Activated T-helper 2 cell treated with anti-CD3 and anti-CD28 coated beads, Interferon-gamma antibody, Interleukin-2, Interleukin-4, amounts not matched to agents 10 μg/mL and 5 μg/mL and 100 μg/mL, durations not matched to agents 14 hours and 24 hours and 36 hours (primary cell): ENCODE measurements at places on chromosomes 5 and 9.

GRCh38 chr9:72280913-72281500 is 84.0 kb downstream of the ZFAND5 start:
- H3K27me3 ChIP-seq, result no peaks in the 10 kb centered on the region
- DNase-seq, result peak; percentile 46
- H3K4me1 ChIP-seq, result no peaks in the 10 kb centered on the region

DNA sequence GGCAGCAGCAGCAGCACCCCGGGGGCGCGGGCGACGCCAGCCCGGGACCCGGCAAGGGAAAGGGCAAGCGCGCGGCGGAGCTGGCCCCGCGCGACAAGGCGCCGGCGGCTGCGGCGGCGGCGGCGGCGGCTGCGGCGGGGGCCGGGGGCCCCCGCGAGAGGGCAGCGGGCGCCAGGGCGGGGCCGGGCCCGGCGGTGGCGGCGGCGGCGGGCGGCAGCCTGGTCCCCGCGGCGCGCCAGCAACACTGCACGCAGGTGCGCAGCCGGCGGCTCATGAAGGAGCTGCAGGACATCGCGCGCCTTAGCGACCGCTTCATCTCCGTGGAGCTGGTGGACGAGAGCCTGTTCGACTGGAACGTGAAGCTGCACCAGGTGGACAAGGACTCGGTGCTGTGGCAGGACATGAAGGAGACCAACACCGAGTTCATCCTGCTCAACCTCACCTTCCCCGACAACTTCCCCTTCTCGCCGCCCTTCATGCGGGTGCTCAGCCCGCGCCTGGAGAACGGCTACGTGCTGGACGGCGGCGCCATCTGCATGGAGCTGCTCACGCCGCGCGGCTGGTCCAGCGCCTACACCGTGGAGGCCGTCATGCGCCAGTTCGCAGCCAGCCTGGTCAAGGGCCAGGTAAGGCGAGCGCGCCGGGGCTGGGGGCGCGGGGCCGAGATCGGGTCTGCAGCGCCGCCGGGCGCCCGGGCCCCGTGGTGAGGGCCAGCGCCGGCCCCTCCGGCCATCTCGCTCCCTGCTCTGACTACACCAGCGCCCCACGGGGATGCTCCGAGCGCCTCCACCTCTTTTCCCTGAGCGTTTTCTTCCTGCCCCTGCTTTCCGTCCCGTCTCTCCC is at the start of gene UBE2QL1:
Gene UBE2QL1 (plus strand): TSS at position 238 of the 843 bp plus-strand sequence. CDS start 35 bp downstream, at position 273.
- H3K4me1 ChIP-seq, result peaks cover 2% of the 10 kb centered on the region
- H3K27me3 ChIP-seq, result peaks cover 45% of the 10 kb centered on the region

DNA sequence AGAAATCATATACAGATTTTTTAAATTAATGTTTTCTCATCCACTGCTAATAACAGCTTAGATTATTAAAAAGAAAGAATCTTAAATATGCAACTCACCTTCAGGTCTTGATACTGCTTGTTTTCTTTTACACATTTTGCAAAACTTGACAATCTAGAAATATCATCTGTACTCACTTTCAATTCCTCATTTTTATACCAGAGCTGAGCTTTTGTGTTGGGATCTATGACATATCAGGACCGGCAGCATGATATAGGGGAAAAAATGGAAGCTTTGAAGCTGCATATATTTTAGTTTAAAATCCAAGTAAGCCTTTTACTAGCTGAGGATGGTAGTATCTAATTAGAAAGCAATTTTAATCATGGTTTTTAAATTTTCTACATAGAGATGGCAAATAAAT is 75.7 kb upstream of the SMARCA2 start:
- H3K4me3 ChIP-seq, result no peak overlapping the region
- no peaks in the 10 kb centered on the region for H3K36me3 ChIP-seq
- DNase-seq, result no peak
- peaks cover 5% of the 10 kb centered on the region for H3K27me3 ChIP-seq
- H3K4me1 ChIP-seq, result no peaks in the 10 kb centered on the region
- no peak overlapping the region for H3K27ac ChIP-seq

DNA sequence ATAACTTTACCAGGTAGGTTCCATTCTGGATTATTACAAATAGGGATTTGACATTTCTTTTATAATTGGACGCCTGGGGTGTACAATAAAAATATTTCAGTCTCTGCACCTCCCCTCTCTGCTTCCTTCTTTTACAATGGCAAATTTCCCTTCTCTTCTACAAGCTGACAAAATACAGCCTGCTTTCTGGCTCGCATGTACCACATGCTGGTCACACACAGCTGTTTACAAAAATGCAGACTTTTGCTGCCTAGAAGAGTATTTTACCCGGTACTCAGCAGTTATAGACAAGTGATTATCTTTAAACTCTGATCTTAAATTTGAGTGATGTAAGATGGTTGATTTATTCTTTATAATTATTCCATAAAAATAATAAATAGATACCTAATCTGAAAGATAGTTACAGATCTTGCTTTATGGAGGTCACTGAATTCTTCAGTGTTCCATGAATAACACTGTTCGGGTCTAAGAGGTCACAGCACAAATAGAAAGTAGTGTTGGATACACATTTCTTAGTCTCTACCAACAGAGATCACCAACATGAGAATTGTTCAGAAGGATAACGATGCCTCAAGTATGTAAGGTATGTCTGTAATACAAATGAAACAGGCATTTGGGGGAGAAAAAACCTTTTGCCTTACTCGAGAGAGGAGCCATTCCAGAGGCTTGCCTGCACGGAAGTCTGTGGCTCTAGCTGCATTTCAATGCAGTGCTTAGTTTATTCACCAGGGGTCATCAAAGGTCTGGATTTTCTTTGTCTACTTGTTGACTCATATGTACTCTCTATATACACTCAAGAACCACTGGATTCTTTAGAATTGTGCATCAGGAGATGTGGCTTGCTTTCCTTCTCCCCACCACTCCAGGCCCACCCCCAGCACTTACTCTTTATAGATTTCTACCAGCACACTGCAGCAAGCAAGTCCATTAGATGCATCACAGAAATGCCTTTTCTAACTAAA is 206.6 kb upstream of the RFX3 start:
- no peaks in the 10 kb centered on the region for H3K27me3 ChIP-seq
- H3K36me3 ChIP-seq, result no peaks in the 10 kb centered on the region
- H3K27ac ChIP-seq, result peak overlapping the region; percentile 49
- peak overlapping the region; percentile 20 for H3K4me3 ChIP-seq

DNA sequence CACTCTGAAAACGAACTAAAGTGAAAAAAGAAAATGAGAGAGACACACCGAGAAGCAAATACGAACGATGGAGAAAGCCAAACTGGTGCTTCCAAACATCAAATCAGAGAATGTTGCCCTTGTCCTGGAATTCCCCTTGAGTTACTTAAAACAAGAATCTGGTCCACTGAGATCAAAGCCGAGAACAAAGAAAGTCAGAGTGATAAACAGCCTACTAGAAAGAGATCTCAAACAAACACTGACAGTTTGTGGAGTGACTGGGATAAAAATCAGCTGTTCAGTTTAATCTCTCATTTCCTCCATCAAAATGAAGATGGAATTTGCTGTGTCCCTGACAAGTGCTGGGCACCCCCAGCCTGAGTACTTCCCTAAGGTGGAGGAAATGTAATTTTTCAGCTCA is 582.6 kb downstream of the NR2F1-AS1 start:
- no peaks in the 10 kb centered on the region for H3K36me3 ChIP-seq
- no peak overlapping the region for H3K27ac ChIP-seq
- DNase-seq, result no peak
- no peaks in the 10 kb centered on the region for H3K4me1 ChIP-seq
- no peak overlapping the region for H3K4me3 ChIP-seq

DNA sequence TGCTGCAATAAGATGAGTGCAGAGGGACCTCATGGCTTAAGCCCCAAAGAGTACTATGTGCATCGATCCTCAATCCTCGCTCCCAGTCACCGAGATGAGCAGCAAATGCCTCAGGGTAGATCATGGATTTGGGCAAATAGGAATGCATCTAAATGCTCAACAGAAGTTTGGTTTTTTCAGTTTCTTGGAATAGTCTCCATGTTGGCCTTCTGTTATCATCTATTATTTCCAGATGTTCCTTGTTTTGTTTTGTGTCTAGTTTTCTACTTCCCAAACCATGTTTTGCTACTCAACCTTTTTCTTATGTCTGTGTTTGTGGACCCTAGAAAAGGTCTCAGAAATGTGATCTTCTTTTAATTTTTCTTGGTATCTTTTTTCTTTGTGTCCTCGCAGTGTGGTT is 43.5 kb upstream of the RASGRF2 start:
- H3K4me1 ChIP-seq, result peaks cover 13% of the 10 kb centered on the region
- H3K27me3 ChIP-seq, result no peaks in the 10 kb centered on the region
- H3K4me3 ChIP-seq, result no peak overlapping the region
- no peak for DNase-seq
